Tibial nerve (tissue), 4 donors: ENCODE measurements at places on chromosomes 13 and 19. TPM values are rescaled to one million over a fixed set of nuclear protein-coding genes. Genes with fewer than 3 reads are reported as not detected.

DNA sequence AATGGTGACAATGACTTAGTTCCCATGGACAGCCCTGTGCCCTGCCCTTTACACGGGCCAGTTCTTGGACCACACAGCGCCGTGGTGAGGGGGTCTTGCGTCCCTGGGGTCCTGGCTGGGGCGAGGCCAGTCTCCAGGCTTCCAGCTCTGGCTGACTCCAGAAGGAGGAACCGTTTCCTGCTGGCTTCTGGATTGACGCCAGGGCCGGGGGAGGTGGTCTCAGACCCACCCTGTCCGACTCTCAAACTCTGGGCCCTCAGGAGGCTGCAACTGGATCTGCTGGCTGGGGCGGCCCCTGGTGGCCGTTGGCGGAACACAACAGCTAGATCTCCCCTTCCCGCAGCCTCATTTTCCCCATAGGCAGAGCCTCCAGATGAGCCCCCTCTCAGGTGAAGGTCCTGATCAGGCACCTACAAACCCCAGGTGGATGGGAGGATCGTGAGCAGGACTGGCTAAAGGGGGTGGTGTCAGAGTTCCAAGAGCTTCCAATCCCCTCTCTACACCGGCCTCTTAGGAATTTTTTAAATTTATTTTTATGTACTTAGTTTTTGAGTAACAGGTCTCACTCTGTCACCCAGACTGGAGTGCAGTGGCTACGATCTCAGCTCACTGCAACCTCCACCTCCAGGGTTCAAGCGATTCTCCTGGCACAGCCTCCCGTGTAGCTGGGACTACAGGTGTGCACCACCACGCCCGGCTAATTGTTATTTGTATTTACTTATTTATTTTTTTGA is 8.0 kb downstream of the CCDC194 start:
- no peaks in the 10 kb centered on the region for H3K4me1 ChIP-seq
- H3K27me3 ChIP-seq = peaks cover 4% of the 10 kb centered on the region
- H3K36me3 ChIP-seq = no peaks in the 10 kb centered on the region
- DNase-seq = peak; percentile 33
- no peak overlapping the region for H3K4me3 ChIP-seq

DNA sequence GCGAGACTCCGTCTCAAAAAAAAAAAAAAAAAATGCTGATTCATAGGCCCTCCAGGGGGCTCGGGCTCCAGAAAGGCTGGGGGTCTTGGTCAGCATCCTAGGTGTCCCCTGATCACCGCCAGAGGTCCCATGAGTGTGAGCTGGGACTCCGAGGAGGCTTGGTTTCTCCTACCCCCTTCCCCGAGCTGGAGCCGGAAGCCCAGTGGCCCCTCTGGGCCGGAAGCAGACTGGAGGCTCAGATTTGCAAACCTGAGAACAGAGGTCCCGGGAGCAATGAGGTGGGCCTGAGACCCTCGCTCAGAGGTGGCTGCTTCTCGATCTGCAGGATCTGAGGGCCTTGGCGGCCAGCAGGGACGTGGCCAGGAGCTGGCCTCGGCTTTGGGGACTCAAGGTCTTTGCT is 41.5 kb downstream of the EFNA2 start:
- no peak overlapping the region for H3K4me3 ChIP-seq
- no peak overlapping the region for H3K27ac ChIP-seq
- DNase-seq = no peak
- H3K27me3 ChIP-seq = peaks cover 52% of the 10 kb centered on the region
- H3K4me1 ChIP-seq = peaks cover 3% of the 10 kb centered on the region

- H3K4me1 ChIP-seq = no peaks in the 10 kb centered on the region
- no peaks in the 10 kb centered on the region for H3K36me3 ChIP-seq
- no peak for DNase-seq
- no peak overlapping the region for H3K4me3 ChIP-seq
- peak overlapping the region; percentile 38 for H3K27ac ChIP-seq
These were observed 237.5 kb downstream of the COG6 start for GRCh38 chr13:39892721-39893685.

GRCh38 chr19:31639306-31639705 is 290.1 kb upstream of the TSHZ3 start:
- H3K4me1 ChIP-seq = no peaks in the 10 kb centered on the region
- no peak for DNase-seq
- H3K4me3 ChIP-seq = no peak overlapping the region
- no peaks in the 10 kb centered on the region for H3K36me3 ChIP-seq

DNA sequence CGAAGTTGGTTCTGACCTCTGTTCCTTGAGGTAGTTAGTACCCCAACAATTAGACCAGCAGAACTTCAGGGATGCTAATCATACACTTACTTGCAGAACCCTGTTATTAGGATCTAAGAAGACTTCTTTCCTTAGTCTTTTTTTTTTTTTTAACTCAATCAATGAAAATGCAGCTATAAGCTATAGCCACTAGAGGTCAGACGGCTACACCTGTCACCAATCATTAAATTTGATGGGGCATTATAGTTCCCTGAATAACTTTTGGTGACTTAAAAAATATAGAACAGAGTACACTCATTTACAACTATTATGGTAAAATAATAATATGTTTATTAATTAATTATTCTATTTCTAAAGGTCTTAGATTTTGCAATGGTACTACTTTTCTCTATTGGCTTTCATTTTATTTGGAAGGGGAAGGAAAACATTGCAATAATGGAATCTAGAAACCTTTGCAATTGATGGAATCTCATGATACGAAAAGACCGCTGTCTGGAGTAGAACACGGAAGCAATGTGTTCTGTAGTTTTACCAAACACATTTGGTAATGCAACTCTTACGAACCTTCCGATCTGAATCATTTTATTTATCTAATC is 483.2 kb downstream of the DIAPH3 start:
- no peaks in the 10 kb centered on the region for H3K4me1 ChIP-seq
- H3K36me3 ChIP-seq = no peaks in the 10 kb centered on the region
- H3K27me3 ChIP-seq = no peaks in the 10 kb centered on the region
- H3K27ac ChIP-seq = no peak overlapping the region

DNA sequence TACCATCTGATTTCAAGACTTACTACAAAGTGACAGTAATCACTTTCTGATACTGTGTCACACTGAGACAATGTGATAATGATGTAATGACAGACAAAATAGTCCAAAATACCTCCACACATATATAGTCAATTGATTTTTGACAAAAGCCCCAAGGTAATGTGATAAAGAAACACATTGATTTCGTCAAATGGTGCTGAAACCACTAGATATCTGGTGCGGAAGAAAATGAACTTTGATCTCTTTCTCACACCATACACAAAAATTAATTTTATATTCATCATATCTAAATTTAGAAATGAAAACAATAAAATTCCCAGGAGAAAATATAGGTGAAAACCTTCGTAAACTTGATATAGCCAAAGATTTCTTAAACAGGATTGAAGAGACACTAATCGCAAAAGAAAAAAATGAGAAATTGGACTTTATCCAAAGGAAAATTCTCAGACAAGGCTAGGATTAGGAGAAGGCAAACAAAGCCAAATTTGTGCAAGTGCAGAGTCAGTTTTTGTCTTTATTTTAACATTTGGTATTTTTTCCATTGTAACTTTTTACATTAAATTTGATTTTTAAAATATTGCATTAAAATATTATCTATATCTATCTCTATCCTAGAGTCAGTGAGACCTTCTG is 739.9 kb downstream of the DIAPH3 start:
- no peaks in the 10 kb centered on the region for H3K27me3 ChIP-seq
- no peaks in the 10 kb centered on the region for H3K4me1 ChIP-seq

DNA sequence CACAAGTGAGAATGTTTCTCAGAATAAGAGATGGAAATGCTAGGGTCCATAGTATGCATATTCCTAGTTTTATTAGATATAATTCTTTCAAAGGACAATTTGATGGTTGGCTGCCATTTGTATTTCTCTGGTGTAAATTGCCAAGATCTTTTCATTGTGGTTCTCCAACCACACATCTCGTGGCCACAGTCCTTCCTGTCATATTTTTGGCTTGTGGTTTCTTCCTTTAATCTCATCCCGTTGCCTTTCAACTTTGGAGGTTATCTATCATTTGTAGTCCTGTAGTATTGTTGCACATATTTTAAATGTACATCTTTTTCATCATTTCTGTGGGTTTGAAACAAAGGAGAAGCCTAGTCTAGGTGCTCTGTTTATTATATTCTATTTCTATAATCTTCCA is 61.2 kb downstream of the WASF3 start:
- H3K4me1 ChIP-seq = no peaks in the 10 kb centered on the region
- H3K27ac ChIP-seq = no peak overlapping the region
- H3K36me3 ChIP-seq = peaks cover 22% of the 10 kb centered on the region
- no peaks in the 10 kb centered on the region for H3K27me3 ChIP-seq
- no peak overlapping the region for H3K4me3 ChIP-seq
- no peak for DNase-seq

GRCh38 chr19:19077103-19077502 is 13.3 kb downstream of the SLC25A42 start:
- no peak overlapping the region for H3K4me3 ChIP-seq
- no peaks in the 10 kb centered on the region for H3K27me3 ChIP-seq
- no peaks in the 10 kb centered on the region for H3K4me1 ChIP-seq
- H3K36me3 ChIP-seq = no peaks in the 10 kb centered on the region

DNA sequence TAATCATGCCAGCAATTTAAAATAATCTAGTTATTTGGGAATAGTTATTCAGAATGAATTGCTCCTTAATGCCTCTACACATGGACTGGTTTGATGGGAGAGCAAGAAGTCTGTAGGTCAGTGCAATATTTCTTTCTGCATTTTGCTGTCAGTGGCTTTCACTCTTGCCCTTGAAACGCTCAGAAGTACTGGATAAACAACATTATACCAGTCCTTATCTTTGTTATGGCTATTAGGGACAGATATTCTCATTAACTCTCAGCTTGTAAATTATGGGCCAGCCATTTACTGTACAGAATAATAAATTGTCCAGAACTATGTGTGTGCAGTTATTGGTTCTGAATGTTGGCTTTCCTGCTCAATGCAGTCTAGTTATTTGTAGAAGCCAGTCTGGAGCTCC is 224.4 kb downstream of the OXGR1 start:
- H3K4me1 ChIP-seq = no peaks in the 10 kb centered on the region
- H3K4me3 ChIP-seq = no peak overlapping the region
- no peak for DNase-seq
- no peaks in the 10 kb centered on the region for H3K27me3 ChIP-seq
- no peak overlapping the region for H3K27ac ChIP-seq

DNA sequence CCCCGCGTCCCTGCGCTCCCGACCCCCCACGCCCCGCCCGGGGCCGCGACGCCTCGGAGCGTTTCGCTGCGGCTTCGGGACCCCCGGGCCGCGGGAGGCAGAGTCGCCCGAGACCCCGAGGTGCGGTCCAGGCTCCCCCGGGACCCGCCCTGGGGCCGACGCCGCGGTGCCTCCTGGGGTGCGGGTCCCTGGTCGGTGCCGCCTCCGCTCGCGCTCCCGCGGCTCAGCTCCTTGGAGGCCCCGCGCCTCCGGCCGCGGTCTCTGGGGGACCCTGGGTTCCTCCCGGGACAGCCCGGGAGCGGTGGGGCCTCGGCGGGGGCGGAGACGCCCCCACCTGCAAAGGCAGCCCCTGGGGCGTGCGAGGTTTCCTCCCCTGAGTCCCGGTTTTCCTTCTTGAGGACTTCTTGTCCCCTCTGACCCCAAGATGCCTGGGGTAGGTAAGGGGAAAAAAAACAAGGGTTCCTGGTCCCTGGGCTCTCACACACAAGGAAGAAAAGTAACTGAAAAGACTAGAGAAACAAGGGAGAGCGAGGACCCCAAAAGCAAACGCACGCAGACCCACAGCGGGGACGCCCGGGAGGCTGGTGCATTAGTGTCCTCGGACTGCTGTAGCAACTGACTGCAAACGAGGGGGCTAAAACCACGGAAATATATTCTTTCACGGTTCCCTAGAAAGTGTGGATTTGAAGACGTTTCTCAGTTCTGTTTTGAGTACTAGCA is 740 bp downstream of the ZNF555 start:
- H3K4me3 ChIP-seq = peak overlapping the region; percentile 70
- no peaks in the 10 kb centered on the region for H3K4me1 ChIP-seq
- H3K27ac ChIP-seq = peak overlapping the region; percentile 39
- no peaks in the 10 kb centered on the region for H3K36me3 ChIP-seq
- no peak for DNase-seq

- peak overlapping the region; percentile 92 for H3K27ac ChIP-seq
- no peak for DNase-seq
- no peaks in the 10 kb centered on the region for H3K36me3 ChIP-seq
- H3K27me3 ChIP-seq = no peaks in the 10 kb centered on the region
These were observed 28.1 kb downstream of the RANBP3 start for GRCh38 chr19:5949792-5950305.

DNA sequence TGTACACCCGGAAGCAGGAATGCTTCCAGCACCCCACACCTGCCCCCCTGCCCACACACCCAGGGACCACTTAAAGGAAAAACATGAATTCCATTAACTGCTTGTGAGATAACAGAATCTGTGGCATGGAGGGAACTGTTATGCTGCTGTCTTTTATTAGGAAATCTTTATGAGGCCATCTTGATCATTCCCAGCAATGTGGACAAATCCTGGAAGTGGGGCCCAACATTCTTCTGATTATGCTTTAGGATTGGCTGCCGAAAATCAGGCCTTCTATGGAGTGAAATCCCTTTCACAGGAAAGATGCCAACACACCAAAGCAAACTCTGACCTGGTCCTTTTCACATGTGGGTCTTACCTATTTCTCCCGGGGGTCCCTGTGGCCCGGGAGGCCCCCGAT is 114.5 kb downstream of the COL4A1 start:
- H3K36me3 ChIP-seq = peaks cover 95% of the 10 kb centered on the region
- no peak overlapping the region for H3K4me3 ChIP-seq
- no peak for DNase-seq
- no peaks in the 10 kb centered on the region for H3K27me3 ChIP-seq

DNA sequence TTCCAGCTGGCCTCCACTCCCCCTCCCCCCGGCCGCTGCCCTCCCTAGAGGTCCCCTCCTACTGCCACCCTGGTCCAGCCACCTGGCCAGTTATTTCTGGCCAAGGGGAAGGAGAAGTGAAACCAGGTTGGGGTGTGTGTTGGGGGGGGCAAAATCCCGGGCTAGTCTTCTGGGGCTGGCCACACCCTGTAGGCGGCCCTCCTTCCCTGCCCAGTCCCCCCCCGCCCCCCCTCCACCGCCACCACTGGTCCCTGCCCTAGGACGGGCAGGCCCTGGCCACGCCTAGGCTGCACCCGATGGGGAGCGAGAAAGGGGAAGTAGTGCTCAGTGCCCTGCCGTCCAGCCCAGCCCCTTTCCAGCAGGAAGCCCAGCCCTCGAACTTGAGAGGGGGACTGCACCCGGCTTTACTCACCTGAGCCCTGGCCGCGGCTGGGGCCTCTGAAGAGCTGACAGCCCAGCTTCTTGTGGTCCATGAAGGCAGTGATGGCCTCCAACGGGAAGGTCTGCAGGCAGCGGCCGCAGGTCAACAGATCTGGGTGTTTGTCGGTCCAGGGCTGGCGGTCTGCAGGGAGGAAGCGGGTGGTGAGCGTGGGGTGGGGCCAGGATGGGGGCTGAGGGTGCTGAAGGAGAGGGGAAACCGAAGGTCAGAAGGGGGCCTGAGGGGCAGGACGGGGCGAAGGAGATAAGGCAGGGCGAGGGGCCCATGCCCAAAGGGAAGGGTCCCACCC is 813 bp downstream of the ZNF296 start:
- DNase-seq = no peak
- H3K27me3 ChIP-seq = peaks cover 3% of the 10 kb centered on the region
- peaks cover 21% of the 10 kb centered on the region for H3K36me3 ChIP-seq
- H3K27ac ChIP-seq = peak overlapping the region; percentile 49

- DNase-seq = no peak
- no peak overlapping the region for H3K4me3 ChIP-seq
- H3K27me3 ChIP-seq = no peaks in the 10 kb centered on the region
- no peak overlapping the region for H3K27ac ChIP-seq
- no peaks in the 10 kb centered on the region for H3K36me3 ChIP-seq
- H3K4me1 ChIP-seq = peaks cover 25% of the 10 kb centered on the region
These were observed 3.7 kb upstream of the ZNF444 start for GRCh38 chr19:56137405-56137804.

The ZNF709 gene
- total RNA-seq = 2.9 TPM

The TUBA3C gene
- total RNA-seq = not detected

The PRR19 gene
- total RNA-seq = not detected

The THSD1 gene
- 8.0 TPM for total RNA-seq

The VSTM2B gene
- total RNA-seq = not detected

The HCST gene
- total RNA-seq = 12.0 TPM

The CEACAM4 gene
- total RNA-seq = 1.6 TPM

The N4BP2L2 gene
- 139 TPM for total RNA-seq

The FGF22 gene
- total RNA-seq = 9.0 TPM
